ENCODE measurements at places on chromosomes 1 and 21. TPM values are rescaled to one million over a fixed set of nuclear protein-coding genes. Genes with fewer than 3 reads are reported as not detected.

The RHD gene
- total RNA-seq, result not detected

The TSPAN1 gene
- 139 TPM for total RNA-seq

The SH2D1B gene
- not detected for total RNA-seq

- DNase-seq, result no peak
Measured at GRCh38 chr1:7616076-7616832, 154.8 kb upstream of the VAMP3 start.

DNA sequence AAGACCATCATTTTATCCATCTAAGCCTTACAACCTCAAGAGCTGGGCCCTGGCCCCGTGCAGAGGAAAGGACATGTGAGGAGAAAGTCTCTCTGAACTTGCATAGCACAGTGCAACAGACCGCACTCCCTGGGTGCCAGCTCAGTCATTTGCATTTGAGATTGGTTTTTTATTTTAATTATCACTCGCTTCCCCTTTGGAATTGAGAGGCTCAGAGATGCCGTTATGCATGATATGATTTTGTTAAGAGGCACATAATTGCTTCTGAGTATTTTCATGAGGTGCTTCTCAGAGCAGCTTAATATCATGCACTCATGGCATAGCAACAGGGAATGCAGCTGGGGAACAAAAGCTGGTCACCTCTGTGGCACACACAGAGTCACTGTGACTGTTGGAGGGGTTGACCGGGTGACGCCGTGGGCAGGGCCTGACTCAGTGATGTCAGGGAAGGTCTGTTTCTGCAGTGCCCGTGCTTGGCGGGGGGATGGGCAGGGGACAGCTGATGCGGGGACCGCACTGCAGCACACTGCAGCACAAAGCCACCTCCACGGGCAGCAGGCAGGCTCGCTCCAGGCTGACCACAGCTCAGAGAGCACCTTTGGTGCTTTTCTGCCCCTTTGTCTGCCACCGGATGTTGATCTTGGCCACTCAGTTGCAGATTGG lies 43.2 kb upstream of the VAMP3 start:
- DNase-seq, result no peak

- no peak for DNase-seq
Measured at GRCh38 chr1:55127827-55128343, 87.3 kb downstream of the USP24 start.

GRCh38 chr1:160778976-160779375 lies 17.0 kb upstream of the LY9 start:
- DNase-seq, result no peak

DNA sequence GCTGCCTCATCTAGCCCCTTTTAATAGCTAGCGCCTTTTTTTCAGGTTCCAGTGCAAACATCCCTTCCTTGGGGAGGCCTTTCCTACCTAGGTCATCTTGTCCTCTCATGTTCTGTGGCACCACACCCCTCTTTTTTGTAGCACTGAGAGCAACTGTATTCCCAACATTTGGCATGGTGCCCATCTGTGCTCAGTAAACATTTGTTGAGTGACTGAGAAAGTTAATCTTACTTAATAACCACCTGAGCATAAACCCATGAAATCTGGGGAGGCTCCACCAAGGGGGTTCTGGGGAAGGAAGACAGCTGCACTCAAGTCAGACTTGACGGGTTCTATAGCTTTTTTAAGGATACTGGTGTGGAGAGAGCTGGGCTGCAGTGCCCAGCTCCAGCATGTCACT lies 90.0 kb downstream of the NOS1AP start:
- DNase-seq, result peak; percentile 12

The CCDC24 gene
- 47.9 TPM for total RNA-seq

The PIK3C2B gene
- 51.6 TPM for total RNA-seq

The KRTAP7-1 gene
- total RNA-seq, result not detected

DNA sequence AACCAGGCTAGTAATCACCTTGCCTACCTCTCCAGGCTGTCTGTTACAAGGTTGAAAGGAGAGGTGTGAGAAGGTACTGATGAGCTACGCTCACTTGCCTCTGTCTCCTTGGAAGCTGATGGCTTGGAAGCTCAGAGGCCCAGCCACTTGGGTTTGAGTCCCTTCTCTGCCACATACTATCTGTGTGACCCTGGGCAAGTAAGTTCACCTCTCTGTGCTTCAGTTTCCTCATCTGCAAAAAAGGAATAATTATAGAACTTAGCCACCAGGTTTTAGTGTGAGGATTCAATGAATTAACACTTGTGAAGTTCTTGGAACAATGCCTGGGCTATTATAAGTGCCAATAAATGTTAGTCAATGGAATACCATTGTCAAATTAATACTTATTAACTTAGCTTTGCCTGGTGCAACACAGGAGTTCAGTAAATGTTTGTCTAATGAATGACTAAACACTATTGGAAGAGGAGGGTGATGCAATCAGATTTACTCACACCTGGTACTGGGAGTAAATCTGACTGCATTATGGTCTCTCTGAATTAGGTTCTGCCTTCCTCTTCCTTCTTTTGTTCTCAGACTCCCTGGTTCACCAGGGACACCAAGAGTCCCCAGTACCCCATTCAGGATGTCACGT lies 55.5 kb downstream of the TRABD2B start:
- DNase-seq, result peak; percentile 74
